Trophoblast cell (in vitro differentiated cells and primary cell): ENCODE measurements at places on chromosomes 11 and 22.

- DNase-seq = peak; percentile 28
Observed at GRCh38 chr22:44172370-44173108, 8.2 kb upstream of the PARVG start.

DNA sequence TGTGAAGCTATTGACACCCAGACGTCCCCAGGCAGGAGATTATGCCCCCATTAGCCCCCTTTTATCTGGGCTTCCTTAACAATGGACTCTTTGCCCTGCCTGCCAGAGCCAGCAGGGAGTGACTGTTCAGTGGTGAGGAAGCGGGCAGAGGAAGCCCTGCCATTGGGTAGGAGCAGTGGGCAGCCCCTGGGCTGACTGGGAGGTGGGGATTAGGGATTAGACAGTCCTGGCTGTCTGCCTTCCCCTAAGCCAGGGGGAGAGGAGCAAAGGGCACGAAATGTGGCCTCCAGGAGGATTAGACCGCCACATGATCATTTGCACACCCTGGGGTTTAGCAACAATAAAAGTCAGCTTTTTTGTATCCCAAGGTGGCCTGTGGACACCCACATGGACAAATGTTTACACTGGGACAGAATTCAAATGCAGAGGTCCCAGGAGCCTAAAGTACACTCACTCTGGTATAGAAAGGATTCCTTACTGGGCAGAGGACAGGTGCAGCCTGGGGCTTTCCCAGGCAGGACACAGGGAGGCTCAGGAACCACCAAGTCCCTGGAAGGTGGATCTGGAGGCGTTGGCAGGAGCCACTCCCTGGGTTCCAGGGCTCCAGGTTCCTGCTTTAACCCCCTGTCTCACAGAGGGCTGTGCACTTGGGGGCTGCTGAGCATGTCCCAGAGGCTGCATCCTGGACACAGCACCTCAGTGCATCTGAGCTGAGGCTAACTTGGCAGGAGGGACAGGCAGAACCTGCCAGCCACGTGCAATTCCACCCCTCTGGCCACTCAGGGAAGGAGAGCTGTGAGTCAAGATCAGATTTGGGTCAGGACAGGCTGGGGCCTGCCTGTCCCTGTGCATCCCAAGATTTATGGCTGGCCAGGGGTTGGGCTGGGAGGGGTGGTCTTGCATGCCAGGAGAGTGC lies 2.1 kb downstream of the PNPLA3 start:
- DNase-seq = no peak

DNA sequence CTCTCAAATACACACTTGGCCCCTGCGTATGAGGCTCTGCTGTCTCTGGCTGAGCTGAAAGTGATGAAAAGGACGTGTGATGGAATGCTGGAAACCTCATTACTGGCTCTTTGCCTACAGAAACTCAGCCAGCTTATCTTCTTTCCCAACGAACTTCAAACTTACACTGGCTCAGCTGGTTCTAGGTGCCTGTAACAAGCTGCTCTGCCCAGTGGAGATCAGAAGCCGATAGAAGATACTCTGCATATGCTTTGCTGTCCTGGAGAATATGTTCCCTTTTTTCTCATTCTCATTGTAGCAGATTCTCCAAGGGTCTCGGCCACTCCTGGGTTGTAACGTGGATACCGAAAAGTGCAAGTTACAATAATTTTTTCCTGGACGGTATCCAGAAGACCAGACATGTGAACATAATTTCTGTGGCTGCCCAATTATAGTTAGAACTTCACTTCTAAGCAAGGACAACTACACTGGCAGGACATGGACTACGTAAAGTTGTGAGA lies 405.3 kb upstream of the CCDC90B start:
- DNase-seq = no peak

DNA sequence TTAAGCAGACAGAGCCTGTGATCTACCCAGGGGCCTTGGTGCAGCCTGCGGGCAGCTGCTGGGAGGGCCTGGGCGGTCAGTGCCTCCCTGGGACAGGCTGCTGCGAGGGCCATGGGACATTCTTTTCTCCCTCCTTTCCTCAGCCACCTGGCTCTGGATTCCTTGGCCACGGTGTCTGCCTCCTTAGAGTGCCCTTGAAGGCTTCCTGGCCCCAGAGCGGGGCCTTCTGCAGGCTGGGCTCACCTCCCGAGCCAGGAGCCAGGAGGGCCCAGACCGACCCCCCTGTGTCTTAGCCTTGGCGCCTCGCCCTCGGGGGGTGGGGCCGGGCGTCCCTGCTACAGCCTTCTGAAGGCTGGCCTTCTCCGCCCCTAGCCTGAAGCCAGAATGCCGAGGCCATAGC lies 231.2 kb downstream of the TBC1D22A start:
- DNase-seq = peak; percentile 76

DNA sequence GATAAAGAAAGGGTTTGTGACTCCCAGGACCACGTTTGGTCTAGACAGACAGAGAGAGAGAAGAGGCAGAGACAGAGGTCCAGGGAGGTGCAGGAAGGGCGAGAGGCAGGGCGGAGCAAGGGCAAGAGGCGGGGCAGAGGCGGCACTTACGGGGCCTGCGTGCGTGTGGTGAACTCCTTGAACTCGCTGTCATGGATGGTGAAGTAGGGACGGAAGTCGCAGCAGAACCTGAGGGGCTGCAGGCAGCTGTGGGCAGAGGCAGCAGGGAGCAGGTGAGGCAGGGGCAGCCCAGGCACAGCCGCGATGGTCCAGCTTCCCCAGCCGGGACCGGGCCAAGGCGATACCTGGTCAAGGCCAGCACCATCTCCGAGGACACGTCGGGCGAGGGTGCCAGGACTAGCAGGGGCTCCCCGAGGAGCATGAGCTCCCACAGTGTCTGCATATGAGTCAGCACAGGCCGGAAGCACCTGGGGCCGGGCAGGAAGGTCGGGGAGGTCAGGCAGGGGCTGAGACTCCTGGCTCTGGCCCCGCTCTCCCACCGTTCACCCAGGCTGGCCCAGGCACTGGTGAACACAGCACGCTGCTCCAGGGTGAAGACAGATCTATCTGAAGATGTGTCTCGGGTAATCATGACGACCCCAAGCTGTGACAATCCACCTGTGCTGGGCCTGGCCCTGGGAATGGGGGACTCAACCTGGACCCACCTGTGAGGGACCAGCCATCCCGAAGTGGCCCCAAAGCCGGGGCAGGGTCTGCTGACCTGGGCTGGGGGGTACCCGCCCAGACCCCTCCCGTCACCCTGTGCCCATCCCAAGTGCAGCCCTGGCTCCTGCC lies 7.2 kb upstream of the PLXNB2 start:
- no peak for DNase-seq

DNA sequence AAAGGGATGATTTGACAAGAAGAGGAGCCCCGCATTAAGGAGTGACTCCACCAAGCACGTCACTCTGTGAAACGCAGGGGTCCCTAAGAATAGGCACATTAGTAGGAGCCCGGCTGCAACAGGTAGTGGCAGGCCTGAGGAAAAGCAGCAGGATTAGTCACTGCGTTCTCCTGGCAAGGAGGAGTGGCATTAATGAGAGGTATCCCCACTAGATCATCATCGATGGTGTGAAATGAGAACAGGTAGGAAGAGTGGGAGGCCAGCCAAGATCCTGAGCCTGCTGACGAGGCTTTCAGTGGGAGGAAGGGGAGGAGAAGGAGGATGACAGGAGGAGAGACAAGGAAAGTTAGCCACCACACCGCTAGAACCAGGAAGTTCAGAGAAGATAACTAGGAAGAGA lies 38.6 kb downstream of the NRXN2 start:
- DNase-seq = no peak

GRCh38 chr22:19710769-19711106 lies 3.6 kb upstream of the SEPTIN5 start:
- DNase-seq = no peak

- peak; percentile 39 for DNase-seq
Observed at GRCh38 chr11:113387605-113388211, at the start of gene ANKK1. ANKK1 (plus strand) TSS chr11:113387779; CDS start chr11:113387885, 106 bp downstream.

GRCh38 chr11:70578831-70579230 lies 180.5 kb downstream of the CTTN start:
- DNase-seq = no peak

DNA sequence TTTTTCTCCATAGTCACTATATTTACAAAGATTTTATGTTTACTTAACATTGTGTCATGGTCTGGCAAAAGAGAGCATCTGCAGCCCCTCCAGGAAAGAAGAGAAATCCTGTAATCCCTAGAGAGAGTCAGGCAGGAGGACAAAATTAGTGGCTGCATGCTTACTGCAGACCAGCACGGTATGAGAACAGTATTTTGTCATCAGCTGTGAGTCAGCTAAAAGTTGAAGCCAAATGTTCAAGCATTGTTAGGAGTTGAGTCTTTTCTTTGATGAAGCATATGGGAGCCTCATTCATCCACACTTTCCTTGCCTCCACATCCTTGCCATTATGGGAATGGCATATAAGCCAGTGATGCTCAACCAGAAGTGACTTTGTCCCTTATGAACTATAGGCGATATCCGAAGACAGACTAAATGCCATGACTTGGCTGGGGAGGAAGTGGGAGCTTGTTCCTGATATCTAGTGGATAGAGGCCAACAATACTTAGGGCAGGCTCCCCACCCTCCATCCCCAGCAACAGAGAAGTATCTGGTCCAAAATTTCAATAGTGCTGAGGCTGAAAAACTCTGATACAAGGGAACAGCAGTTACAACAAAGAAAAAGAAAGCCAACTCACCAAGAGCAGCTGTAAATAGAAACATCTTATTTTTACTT lies 112.0 kb upstream of the OR5AK2 start:
- DNase-seq = peak; percentile 1

- DNase-seq = no peak
Observed at GRCh38 chr11:74543991-74544390, 48.4 kb upstream of the POLD3 start.

DNA sequence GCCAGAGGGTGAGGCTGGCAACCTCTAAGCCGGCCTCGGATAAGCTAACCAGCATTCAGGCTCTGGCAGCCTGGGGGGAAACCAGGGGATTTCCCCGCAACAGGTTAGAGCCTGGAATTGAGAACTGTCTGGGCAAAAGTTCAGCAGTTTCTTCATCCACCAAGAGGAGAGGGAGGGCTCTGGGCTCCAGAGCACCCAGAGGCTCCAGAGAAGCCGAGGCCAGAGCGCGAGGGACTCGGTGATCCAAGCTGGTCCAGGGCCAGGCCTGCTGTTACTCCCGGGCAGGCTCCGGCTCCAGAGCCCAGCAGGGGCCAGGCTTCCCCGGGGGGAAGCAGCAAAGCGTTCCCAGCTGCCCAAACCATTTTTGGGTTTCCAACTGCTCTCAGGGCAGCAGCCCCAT lies 13.3 kb upstream of the SH3BP1 start:
- peak; percentile 29 for DNase-seq

- no peak for DNase-seq
Observed at GRCh38 chr11:8164746-8165145, 4.1 kb downstream of the RIC3 start.

DNA sequence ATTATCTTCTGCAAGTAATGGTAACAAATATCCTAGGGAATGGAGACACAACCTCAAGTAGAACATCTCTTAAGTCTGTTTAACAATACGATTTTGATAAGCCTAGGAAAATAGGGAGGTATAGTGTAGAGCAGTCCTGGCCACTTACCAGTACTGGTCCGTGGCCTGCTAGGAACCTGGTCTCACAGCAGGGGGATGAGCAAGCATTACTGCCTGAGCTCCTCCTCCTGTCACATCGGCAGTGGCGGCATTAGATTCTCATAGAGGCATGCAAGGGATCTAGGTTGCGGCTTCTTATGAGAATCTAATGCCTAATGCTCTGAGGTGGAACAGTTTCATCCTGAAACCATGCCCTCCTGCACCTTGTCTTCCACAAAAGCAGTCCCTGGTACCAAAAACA lies 4.4 kb downstream of the OR51V1 start:
- no peak for DNase-seq

DNA sequence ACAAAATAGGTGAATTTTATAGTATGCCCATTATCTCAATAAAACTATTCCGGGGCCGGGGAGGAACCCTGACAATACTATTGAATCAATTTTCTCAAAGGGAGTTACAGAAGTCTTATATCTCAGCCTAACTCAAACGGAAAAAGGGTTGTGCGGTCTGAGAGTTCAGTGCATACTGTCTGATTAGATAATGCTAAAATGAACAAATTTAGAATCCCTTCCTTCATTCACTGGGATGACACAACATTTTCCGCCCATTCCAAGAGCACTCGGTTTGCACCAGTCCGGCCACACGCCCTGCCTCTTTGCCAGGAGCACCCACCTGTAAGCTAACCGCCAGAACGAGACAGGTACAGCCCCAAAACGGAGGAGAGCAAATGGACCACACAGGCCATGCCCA lies 50.0 kb upstream of the NFRKB start:
- no peak for DNase-seq

DNA sequence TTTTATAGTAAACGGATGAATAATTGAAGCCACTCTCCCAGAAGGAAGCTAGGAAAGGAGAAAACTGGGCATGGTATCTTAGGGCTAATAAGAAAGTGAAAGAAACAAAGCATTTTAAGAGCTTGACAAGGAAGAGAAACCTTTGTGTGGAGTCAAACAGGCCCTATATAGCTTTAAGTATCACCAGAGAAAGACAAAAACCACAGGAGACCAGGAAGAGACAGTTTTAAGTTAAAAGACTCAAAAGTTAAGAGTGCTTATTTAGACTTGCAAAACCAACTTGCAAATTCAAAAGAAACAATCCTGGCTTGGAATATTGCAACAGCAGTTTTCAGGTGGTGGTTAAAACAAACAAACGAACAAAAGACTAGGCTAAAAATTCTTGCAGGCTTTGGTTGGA lies 3.4 kb downstream of the PAK1 start:
- no peak for DNase-seq

GRCh38 chr11:128503245-128503991 lies 83.9 kb downstream of the ETS1 start:
- no peak for DNase-seq

DNA sequence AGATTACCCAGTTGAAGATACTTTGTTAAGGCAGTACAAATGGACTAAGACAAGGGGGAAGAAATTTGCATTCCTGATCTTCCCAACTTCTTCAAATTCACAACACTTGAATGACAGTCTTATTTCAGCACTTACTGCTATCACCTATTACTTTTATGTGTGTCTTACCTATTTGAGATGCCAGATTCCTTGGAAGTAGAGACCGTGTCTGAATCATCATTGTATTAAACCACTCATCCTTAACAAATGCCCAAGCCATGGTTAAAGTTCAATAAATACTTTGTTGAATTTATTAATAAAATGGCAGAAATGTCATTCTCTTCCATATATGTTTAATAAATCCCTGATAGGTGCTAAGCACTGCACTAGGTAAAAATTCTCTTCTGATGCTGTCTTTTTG lies 18.3 kb downstream of the SC5D start:
- no peak for DNase-seq

DNA sequence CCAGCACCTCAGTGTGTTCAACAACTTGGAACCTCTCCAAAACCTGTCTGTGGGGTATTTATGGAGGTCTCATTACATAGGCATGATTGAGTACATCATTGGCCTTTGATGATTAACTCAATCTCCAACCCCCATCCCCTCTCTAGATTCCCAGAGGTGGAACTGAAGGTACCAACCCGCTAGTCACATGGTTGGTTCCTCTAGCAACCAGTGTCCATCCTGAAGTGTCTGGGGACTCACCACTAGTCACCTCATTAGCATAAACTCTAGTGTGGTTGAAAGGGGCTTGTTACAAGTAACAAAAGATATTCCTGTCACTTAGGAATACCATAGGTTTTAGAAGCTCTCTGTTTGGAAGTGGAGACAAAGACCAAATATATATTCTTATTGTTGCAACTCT lies 40.3 kb downstream of the SIK2 start:
- DNase-seq = no peak
